ENCODE measurements at places on chromosomes 6 and 20.

- DNase-seq: no peak
These were observed 115.4 kb downstream of the CFAP61 start for GRCh38 chr20:20167698-20168097.

- DNase-seq: no peak
These were observed 401.1 kb downstream of the CD83 start for GRCh38 chr6:14518515-14519217.

DNA sequence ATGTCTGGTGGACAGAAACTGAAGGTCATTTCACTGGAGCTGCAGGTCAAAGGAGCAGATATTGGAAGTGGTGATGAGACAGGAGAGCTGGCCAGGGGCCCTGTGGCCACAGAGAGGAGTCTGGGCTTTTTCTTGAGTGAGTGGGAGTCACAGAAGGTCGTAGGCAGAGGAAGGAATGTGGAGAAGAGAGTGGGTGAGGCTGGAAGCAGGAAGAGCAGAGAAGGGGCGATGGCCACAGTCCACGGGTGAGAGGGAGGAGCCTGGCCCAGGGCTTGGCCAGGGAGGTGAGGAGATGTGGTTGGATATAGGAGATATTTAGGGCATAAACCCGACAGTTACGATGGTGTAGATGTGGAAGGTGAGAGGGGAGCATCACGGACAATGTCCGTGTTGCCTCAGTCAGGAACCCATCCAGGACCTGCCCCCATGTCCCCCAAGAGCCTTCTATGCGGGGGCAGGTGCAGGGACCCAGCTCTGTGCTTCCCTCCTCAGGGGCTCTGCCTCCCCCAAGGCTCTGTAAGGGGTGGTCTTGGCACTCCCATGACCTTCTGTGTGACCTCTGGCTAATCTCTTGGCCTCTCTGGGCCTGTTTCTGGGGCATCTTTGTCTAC, 150.5 kb upstream of the PTPN1 start:
- no peak for DNase-seq

GRCh38 chr6:119586250-119586882, 236.8 kb upstream of the MAN1A1 start:
- no peak for DNase-seq

GRCh38 chr6:22896696-22897095, 327.3 kb downstream of the HDGFL1 start:
- no peak for DNase-seq

GRCh38 chr6:16824845-16825685, 63.8 kb upstream of the ATXN1 start:
- DNase-seq: no peak

DNA sequence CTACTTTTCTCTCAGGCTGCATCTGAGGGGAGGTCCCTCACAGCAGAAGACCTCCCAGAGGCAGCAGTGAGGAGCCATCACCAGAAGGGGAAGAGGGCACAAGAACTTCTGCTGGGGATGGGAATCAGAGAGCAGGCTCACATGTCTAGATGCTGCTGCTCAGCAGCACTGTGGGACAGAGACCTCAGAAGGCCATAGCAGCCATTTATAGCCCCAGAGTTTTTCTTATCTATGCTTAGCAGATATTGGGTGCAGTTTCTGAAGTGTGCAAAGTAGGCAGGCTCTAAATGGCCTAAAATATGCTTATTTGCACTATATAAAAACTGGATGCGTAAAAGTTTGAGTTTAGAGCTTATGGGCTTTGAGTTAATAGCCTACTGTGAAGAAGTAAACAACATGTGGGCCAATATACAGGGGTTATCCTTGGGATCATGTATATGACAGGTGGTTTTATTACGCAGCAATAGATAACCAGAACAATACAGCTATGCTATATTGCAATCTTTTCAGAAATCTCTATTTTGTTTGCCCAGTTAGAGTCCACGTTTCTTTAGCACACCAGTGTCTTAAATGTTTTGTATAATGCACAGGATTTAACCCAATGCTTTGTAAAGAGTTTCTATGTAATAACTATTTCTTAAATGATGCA, 60.2 kb upstream of the TMEM244 start:
- no peak for DNase-seq

DNA sequence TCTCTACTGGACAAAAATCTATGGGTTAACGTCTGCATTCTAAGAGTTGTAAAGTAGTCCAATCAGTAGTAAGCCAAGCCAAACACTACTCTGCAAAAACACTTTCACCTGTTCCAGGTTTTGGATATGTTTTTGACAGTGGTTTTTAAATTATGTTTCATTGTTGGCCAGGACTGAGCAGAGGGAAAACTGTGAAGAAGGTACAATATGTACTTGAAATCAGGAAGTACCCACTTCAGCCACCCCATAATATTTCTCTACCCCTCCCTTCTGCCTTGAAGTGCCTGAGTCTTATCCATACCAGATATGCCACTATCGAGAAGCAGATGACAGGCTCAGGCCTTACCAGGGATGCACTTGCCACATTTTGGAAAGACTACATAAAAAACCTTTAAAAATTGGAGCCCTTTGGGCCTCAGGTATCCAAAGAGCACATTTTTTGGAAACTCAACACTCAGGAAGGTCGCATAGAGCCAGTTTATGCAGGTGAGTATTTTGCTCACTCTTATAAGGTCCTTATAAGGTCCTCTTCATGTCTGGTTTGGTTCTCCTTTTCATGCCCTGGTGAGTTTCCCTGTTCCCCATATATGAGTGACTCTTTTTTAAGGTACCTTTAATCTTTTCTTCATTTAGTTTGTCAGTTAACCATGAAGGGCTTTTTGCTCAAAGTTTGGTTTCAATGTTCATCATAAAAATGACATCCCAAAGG, 859.3 kb upstream of the FLRT3 start:
- no peak for DNase-seq

GRCh38 chr20:63829945-63830835, 874 bp downstream of the ZBTB46 start:
- DNase-seq: no peak

- no peak for DNase-seq
These were observed 137.3 kb downstream of the CCDC170 start for GRCh38 chr6:151630991-151631655.

DNA sequence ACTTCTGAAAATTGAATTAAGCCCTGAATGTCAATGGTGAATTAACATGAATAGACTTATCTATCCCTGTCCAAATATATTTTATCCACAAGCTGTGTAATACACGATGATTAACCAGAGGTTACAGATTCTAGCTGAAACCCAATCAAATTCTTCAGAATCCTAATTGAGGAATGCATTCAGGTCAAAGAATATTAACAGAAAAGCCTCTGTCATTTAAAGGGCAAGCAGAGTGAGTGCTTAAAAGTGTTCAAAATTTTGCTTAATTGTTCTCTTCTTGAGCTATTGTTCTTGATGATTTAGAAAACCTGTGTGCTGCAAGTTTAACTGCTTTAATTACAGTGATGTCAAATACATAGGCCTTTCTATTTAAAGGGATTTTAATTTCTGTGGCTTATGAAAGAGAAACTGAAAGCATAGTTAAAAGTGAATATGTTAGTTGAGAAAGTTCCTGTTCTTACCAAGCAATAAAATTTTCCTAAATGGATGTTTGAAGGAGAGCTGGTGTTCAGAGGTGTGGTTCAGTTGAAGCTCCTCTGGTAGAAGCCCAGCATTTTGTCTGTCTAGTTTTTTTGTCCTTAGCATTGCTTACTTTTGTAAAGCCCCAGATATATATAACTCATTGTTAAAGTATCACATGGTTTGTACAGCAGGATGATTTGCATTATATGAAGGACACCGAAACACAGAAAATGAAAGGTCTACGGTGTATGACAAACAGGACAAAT, 466.3 kb upstream of the PLCB4 start:
- DNase-seq: no peak

DNA sequence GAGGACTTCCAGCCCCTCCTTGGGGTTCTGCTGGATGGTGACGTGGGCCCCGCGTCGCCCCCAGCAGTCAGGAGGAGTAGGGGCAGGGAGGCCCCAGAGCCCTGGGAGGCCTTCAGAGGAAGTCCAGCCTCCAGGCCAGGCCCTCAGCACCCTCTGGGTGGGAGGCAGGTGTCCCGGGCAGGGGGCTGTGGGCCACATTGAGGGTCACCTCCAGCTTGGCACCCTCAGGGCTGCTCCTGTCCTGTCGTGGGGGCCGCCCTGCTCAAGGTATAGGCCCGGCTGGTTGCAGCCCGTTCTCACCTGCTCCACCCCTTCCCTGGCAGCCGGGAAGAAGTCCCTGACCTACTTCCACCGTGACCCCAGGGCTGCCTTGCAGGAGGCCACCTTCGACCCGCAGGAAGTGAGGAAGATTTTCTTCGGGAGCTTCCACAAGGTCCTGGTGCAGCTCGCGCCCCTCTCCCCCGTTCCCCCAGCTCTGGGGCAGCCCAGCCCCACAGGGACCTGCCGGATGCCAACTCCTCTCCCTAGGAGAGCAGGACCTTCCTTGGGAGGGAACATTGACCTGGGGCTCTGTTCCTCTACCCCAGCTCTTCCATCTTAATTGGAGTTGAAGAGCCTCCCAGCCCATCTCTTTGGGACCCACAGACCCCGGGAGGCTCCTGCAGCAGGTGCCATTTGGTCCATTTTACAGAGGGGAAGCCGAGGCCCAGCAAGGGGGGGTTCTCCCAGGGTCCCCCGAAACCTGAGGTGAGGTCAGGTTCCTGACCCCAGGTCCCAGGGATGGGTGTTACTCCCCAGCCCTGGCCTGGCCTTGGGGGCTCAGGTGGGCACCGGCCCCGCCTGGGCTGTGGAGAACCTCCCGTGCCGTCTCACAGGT, 26.4 kb downstream of the COL20A1 start:
- DNase-seq: no peak

DNA sequence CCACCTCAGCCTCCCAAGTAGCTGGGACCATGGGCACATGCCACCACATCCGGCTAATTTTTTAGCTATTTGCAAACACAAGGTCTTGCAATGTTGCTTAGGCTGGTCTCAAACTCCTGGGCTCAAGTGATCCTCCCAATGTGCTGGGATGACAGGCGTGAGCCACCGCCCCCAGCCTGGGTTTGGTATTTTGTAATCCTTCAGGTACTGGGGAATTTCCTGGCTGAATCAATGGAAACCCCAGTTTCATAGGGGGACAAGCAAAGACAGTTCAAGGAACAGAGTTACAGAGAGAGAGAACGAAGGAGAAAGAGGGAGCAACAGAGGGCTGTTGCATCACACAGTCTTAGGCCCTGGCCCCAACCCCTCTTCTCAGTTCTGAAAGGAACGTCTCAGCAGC, 35.7 kb downstream of the RAB44 start:
- DNase-seq: no peak

DNA sequence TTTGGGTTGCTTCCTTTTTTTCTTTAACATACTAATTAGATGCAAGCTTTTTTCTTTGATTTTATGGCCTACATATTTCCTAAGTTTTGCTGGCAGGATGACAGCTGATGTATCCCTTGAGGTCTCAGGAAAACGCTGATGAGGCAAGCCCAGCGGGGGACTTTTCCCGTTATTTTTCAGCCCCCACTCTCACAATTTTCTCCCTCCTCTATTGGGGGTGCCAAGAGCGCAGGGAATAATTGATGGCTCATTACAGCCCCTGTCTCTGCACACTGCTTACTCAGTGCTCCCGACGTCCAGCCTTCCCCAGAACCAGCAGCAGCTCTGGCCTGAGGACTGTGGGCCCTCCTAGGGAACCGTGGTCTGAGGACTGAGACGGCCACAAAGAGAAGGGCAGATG, 38.6 kb upstream of the VSTM2L start:
- no peak for DNase-seq

GRCh38 chr20:32010101-32010500, at the start of gene CCM2L:
CCM2L (plus strand) TSS chr20:32010438; CDS start chr20:32010455, 17 bp downstream.
- no peak for DNase-seq

- DNase-seq: no peak
These were observed 34.6 kb upstream of the MAPK13 start for GRCh38 chr6:36095497-36096391.

- DNase-seq: no peak
These were observed 5.4 kb downstream of the ADA start for GRCh38 chr20:44646023-44646640.

GRCh38 chr6:47043286-47043685, 1.2 kb upstream of the ADGRF1 start:
- DNase-seq: no peak

- no peak for DNase-seq
These were observed 720.6 kb downstream of the RFPL4B start for GRCh38 chr6:113067612-113068275.

DNA sequence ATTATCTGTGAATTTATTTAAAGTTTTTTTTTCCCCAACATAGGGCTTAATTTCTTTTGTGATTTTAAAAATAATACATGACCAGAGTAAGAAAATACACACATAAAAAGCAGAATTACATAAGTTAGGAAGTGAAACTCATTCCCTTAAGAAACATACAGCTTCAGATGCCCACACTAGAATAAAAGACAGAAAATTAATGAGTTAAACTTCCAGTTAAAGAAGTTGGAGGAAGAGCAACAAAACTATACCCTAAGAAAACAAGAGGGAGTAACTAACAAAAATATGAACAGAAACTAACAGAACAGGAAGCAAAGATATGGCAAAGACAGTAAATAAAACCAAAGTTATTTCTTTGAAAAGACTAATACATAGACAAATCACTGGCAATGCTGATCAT, 107.6 kb upstream of the CEP85L start:
- no peak for DNase-seq

DNA sequence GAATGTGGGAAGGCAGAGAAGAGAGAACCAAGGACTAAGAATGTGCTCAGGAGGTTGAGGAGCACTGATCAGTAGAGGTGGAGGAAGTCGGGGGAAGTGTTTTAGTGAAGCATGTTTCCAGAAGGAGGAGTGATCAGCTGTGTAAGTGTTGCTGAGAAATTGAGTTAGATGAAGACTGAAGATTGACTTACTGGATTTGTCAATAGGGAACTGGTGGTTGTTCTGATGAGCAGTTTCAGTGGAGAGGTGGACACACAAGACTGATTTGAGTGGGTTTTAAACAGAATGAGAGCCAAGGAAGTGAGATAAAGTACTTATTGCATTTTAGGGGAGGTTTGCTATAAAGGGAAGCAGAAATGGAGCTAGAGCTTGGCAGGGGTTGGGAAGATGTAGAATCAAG, 182.6 kb downstream of the CDKAL1 start:
- DNase-seq: no peak

GRCh38 chr6:136647363-136647852, 97.2 kb upstream of the MAP7 start:
- no peak for DNase-seq

DNA sequence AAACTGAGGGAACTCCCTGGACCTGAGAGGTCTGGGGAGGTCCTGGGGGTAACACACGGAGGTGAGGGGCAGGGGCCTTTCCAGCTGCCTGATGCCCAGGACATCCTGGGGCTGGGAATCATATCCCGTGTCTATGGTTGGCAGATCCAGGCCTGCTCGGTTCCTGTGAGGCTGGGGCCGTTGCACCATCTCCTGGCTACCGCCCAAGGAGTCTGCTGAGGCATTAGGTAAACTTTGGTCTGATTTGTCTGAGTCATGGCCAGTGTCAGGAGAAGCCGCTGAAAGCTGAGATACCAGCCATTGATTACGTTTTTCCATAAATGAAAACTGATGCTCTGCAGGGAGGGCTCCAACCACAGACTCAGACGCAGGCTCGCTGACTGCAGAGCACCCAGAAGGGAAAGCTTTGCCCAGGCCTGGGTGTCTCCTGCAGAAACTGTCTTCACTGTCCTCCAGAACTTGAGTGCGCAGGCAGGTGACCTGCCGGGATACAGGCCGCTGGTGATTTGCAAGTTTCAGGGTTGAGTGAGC, 14.2 kb downstream of the TRAF3IP2 start:
- no peak for DNase-seq
